Aorta (tissue), 5 donors: ENCODE measurements at places on chromosomes 5 and 9. TPM values are rescaled to one million over a fixed set of nuclear protein-coding genes. Genes with fewer than 3 reads are reported as not detected.
A peak's percentile ranks its signal among the peaks of the same experiment; 100 is the strongest.

IL31RA gene
- total RNA-seq = 3.7 TPM

GPRIN1 gene
- total RNA-seq = 0.81 TPM

NUTM2F gene
- total RNA-seq = not detected

DNA sequence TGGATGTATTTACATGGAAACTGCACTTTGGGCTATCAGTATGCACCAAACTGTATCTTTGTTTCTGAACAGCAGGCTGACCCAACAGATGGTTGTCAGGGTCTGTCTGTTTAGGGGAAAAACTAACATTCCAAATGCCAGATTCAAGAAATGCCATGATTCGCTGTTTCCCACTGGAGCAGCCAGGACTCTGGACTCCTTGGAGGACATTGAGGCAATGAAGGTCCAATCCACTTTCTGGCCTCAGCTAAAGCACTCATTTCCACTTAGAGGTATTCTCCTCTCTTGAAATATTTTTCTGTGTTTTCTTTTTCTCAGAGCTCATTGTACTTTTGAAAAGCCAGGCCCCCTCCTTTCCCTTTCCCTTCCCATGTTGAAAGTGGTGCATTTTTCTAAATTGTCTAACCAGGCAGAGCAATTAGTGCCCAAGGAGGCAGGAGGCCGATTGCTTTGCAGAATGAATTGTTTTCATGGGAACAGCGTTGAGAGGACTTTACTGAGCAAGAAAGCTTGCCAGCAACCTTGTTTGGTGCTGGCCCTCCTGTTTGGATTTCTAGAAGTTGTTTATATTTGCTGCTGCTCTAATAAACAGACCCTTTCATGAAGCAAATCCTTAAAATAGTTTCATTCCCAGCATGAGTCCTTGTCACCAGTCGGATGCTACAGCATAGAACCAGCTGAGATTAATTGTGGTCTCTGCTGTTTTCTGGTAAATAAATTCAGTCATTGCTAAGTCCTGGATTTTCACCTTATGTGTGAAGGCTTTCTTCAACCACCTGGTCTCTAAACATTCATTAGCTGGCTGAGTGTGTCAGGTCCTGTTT, 132.8 kb upstream of the TAF11L2 start:
- H3K27ac ChIP-seq = no peak overlapping the region
- no peaks in the 10 kb centered on the region for H3K4me1 ChIP-seq
- H3K36me3 ChIP-seq = no peaks in the 10 kb centered on the region

DNA sequence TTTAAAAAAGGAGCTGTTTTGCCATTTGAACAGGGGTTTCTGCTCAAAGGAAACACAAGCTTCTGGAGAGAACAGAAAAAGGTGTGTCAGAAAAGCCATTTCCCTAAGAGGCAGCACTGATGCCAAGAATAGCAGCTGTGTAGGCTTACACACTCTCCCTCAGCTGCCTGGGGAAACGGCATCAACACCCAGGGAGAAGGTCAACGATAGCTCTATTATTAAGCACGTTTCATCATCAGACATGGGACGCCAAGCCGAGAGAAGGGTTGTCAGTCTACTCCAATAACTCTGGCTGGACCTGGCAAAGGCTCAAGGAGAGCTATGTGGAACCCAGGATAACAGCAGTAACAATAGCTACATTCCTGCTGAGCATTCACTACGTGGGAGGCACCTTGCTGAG, 314.2 kb downstream of the CDK5RAP2 start:
- DNase-seq = no peak
- H3K27ac ChIP-seq = no peak overlapping the region
- peaks cover 1% of the 10 kb centered on the region for H3K27me3 ChIP-seq
- H3K36me3 ChIP-seq = no peaks in the 10 kb centered on the region

SLCO6A1 gene
- not detected for total RNA-seq

NDOR1 gene
- total RNA-seq = 14.2 TPM

DNA sequence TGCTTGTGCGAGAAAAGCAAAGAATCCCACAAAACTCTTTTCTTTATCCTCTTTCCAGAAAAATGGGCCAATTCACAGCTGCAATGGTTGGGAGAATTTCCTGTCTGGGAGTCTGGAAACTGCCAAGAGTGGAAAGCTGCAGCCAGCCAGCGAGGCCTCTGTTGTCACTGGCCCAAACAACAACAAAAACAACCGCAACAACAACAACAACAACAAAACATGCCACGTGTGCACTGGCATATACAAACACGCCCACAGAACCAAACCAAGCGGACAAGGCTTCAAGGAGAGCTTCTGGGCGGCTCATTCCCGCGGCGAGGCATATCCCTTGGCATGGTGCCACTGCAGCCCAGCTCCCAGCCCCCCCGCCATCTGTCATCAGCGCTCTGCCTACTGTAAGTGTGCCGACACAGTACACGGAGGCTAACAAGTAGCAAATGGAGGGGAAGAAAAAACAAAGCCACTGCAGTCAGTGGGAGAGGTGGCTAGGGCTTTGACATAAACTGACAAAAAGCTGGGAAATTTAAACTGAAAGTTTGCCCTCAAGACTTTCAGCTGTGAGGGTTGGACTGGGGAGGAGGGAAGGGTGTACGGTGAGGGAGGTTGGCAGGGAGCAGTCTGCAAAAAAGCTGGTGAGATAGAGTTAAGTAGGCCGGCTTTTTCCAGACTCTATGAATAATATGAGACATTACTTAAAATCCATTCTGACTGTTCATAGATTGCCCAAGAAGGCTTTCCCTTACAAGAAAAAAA, 165.0 kb upstream of the ZNF462 start:
- H3K4me1 ChIP-seq = no peaks in the 10 kb centered on the region
- H3K27me3 ChIP-seq = no peaks in the 10 kb centered on the region
- peak overlapping the region; percentile 4 for H3K4me3 ChIP-seq
- H3K36me3 ChIP-seq = no peaks in the 10 kb centered on the region
- H3K27ac ChIP-seq = no peak overlapping the region

DNA sequence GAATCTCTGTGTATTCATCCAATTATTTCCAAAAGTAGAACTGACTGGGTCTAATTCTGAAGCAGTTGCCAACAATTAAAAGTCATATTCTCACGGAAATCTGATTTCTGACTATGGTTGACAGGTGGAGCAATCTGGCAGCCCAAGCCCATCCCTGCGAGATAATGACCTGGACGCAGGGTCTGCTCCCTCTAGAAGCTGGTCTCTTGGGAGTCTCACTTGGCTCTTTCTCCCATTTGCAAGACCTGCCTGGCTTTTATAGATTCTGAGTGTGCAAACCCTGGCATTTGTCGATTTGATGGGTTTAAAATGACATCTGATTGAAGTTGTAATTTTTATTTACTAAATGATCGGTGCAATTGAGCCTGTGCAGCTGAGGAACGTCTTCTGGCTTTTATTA, 49.4 kb upstream of the NEURL1B start:
- H3K36me3 ChIP-seq = no peaks in the 10 kb centered on the region
- no peaks in the 10 kb centered on the region for H3K27me3 ChIP-seq
- no peak overlapping the region for H3K4me3 ChIP-seq
- H3K27ac ChIP-seq = no peak overlapping the region
- no peaks in the 10 kb centered on the region for H3K4me1 ChIP-seq

DNA sequence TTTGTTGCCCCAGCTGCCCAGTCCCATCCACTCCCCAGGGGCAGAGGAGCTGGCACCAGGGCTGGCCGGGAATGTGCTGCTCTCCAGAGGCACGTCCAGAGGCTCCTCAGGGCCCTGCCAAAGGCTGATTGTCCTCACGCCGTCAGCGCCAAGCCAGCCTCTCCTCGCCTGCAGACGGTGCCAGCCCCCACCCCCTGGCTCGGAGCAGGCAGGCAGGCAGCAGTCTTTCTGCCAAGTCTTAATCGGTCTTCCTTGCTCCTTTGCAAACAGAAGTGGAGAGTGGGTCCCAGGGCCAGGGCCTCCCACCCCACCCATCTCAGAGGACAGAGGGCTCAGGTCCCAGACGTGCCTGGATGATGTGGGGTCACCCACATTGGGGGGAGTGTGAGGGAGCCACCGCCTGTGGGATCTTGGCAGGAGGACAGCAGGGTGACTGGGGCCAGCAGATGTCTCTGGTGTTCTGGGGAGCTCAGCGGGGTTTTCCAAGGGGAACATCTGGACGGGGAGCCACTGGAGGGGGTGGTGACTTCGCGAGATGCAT, 36.3 kb downstream of the FAM163B start:
- no peaks in the 10 kb centered on the region for H3K36me3 ChIP-seq
- H3K27ac ChIP-seq = no peak overlapping the region
- DNase-seq = peak; percentile 84

GRCh38 chr5:55597014-55597981, 62.5 kb upstream of the PLPP1 start:
- H3K4me1 ChIP-seq = peaks cover 11% of the 10 kb centered on the region
- no peak overlapping the region for H3K4me3 ChIP-seq
- no peaks in the 10 kb centered on the region for H3K36me3 ChIP-seq
- no peaks in the 10 kb centered on the region for H3K27me3 ChIP-seq
- peak overlapping the region; percentile 73 for H3K27ac ChIP-seq
- DNase-seq = peak; percentile 80

SLC6A18 gene
- not detected for total RNA-seq

PDE4D gene
- total RNA-seq = 112 TPM

- H3K4me3 ChIP-seq = no peak overlapping the region
- no peak overlapping the region for H3K27ac ChIP-seq
- no peaks in the 10 kb centered on the region for H3K27me3 ChIP-seq
- no peaks in the 10 kb centered on the region for H3K4me1 ChIP-seq
- no peak for DNase-seq
Measured at GRCh38 chr9:4137234-4137633, 162.6 kb downstream of the GLIS3 start.

SHROOM1 gene
- total RNA-seq = 6.1 TPM

DNA sequence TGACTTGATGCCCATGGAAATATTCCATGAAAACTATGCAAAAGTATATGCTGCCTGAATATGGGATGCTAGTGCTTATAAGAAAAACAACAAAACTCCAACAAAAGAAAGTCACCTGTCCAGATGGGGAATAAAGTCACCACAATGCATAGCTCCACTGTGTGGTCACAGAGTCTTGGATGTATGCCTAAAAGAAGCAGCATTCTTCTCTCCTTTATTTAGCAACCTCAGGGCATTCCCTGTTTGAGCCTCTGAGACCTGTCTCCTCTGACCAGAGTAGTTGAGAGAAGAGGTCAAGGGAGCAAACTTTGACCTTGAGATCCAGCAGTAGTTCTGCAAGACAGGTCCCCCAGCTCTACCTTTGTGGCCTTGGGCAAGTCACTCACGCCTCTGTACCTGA, 287.5 kb downstream of the MED10 start:
- H3K4me3 ChIP-seq = no peak overlapping the region
- DNase-seq = no peak
- H3K4me1 ChIP-seq = no peaks in the 10 kb centered on the region
- no peak overlapping the region for H3K27ac ChIP-seq
- H3K36me3 ChIP-seq = no peaks in the 10 kb centered on the region

GRCh38 chr5:173228639-173229381, 6.2 kb downstream of the NKX2-5 start:
- H3K4me3 ChIP-seq = no peak overlapping the region
- H3K27ac ChIP-seq = no peak overlapping the region
- no peaks in the 10 kb centered on the region for H3K4me1 ChIP-seq

APBB3 gene
- total RNA-seq = 48.3 TPM

- H3K4me1 ChIP-seq = no peaks in the 10 kb centered on the region
- no peaks in the 10 kb centered on the region for H3K36me3 ChIP-seq
- H3K27me3 ChIP-seq = no peaks in the 10 kb centered on the region
- DNase-seq = no peak
- H3K27ac ChIP-seq = no peak overlapping the region
Measured at GRCh38 chr5:1064383-1065142, 47.3 kb downstream of the SLC12A7 start.

SLC36A3 gene
- total RNA-seq = not detected

GARIN3 gene
- total RNA-seq = not detected

- H3K27ac ChIP-seq = no peak overlapping the region
- H3K4me1 ChIP-seq = no peaks in the 10 kb centered on the region
- no peaks in the 10 kb centered on the region for H3K36me3 ChIP-seq
- H3K4me3 ChIP-seq = peak overlapping the region; percentile 88
Measured at GRCh38 chr5:177592905-177593304, 902 bp downstream of the TMED9 start.

DNA sequence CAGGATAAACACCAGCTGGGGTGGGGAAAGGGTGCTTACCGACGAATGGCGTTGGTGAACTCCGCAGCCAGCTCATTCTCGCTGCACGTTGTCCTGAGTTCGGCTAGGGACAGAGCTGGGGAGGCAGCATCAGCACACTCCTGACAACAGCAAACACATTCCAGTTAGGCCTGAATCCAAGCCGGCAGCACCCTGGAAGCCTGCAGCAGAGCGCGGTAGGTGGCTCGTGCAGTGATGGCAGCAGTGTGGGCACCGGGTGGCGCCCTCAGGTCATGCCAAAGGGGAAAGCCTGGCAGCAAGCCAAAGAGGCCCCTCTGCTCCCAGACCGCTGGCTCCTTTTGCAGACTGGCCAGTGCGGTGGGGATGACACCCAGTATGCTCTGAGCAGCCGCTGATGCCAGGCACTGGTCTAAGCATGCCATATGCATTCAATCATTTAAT, 66.9 kb downstream of the DCP2 start:
- no peak overlapping the region for H3K4me3 ChIP-seq
- no peak for DNase-seq
- no peak overlapping the region for H3K27ac ChIP-seq
- no peaks in the 10 kb centered on the region for H3K27me3 ChIP-seq
- no peaks in the 10 kb centered on the region for H3K36me3 ChIP-seq
- H3K4me1 ChIP-seq = no peaks in the 10 kb centered on the region

DNA sequence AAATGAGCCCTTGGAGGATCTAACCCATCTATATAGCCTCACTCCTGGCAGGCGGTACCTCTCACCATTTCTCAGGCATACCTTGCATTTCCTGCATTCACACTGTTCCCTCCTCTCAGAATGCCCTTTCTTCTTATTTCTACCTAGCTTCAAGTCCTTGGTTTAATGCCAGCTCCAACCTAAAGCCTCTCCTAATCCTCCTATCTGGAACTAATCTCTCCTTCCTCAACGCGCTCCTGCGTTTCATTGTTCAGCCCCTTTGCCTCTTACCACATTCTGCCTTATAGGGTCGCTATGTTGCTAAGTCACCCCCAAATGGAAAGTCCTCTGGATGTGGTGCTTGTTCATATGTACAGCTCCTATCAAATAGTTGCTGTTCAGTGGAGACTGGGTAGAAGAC, 288.5 kb upstream of the TUT7 start:
- H3K27me3 ChIP-seq = no peaks in the 10 kb centered on the region
- no peak for DNase-seq
- no peaks in the 10 kb centered on the region for H3K4me1 ChIP-seq
- no peak overlapping the region for H3K4me3 ChIP-seq
- H3K36me3 ChIP-seq = no peaks in the 10 kb centered on the region
- no peak overlapping the region for H3K27ac ChIP-seq

DNA sequence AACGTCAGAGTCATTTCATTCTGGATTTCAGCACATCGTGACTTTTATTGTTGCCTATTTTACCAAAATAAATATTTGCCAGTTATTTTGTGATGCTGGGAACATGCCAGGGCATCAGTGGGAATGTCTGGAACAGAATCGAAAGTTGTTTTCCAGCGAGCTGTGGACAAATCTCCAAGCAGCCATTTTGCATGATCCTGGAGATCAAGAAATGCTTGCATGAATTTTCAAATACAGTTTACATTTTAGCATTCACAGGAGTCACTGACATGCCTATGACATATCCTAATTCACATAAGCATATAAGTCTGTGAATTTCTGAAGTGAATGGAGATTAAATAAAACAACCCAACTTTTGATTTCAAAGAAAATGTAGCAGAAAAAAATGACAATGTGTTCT, 119.4 kb downstream of the VCAN start:
- H3K36me3 ChIP-seq = no peaks in the 10 kb centered on the region
- no peak overlapping the region for H3K27ac ChIP-seq
- peaks cover 2% of the 10 kb centered on the region for H3K4me1 ChIP-seq
- H3K4me3 ChIP-seq = no peak overlapping the region
- DNase-seq = no peak
- no peaks in the 10 kb centered on the region for H3K27me3 ChIP-seq

LAMC3 gene
- total RNA-seq = 0.32 TPM

GRCh38 chr9:132207839-132208615, 46.2 kb downstream of the NTNG2 start:
- no peaks in the 10 kb centered on the region for H3K4me1 ChIP-seq
- no peak overlapping the region for H3K27ac ChIP-seq
- no peak for DNase-seq
- H3K4me3 ChIP-seq = no peak overlapping the region
- H3K36me3 ChIP-seq = no peaks in the 10 kb centered on the region
